ENCODE measurements at places on chromosomes 4 and X.

GRCh38 chr4:38002451-38003071 lies 42.4 kb downstream of the PTTG2 start:
- DNase-seq: no peak

DNA sequence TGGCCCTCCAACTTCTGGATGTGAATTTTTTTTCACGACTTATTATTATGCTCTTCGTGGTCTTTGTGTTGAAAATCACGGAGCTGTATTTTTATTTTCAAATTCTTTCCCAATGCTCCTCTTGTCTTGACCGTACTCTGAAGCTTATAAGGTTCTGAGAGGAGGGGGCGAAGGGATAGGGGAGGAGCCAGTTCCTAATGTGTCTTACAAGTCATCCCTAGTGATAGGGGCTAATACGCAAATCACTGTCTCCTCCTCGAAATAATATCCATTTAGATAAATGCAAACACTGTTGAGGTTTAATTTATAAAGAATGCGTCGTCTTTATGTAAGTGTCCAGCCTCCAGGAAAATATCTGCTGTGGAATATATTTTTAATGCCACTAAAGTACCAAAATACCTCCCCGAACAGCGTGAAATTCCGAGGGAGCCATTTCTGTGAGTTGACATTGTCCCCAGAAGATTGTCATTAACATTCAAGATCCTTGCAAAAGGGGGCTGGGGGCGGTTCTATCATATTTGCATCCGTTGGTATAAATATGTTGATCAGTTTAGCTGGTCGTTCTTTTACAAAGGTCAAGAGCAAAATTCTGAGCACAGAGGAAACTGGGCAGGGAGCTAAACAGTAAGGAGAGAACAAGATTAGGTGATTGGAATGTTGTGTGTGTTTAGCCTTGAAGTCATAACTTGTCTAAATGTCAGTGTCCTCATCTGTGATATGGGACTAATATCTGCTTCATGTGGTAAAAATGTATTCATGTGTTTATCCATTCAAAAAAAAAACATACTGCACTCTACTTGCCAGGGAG lies 3.7 kb upstream of the FAT1 start:
- no peak for DNase-seq

- no peak for DNase-seq
Measured at GRCh38 chr4:576245-576821, at the start of gene TMEM271. TSS of gene TMEM271 (minus strand) at chr4:576295. CDS start at chr4:576062, 233 bp downstream.

GRCh38 chr4:176193126-176193525 lies 2.3 kb downstream of the SPATA4 start:
- DNase-seq: no peak

GRCh38 chr4:7912826-7913225 lies 26.8 kb downstream of the AFAP1 start:
- DNase-seq: no peak

GRCh38 chr4:185082561-185082960 lies 60.5 kb upstream of the SLC25A4 start:
- DNase-seq: no peak

GRCh38 chr4:187209921-187210613 lies 486.4 kb upstream of the FAT1 start:
- no peak for DNase-seq

- DNase-seq: no peak
Measured at GRCh38 chr4:184821242-184821641, 4.5 kb downstream of the ACSL1 start.

DNA sequence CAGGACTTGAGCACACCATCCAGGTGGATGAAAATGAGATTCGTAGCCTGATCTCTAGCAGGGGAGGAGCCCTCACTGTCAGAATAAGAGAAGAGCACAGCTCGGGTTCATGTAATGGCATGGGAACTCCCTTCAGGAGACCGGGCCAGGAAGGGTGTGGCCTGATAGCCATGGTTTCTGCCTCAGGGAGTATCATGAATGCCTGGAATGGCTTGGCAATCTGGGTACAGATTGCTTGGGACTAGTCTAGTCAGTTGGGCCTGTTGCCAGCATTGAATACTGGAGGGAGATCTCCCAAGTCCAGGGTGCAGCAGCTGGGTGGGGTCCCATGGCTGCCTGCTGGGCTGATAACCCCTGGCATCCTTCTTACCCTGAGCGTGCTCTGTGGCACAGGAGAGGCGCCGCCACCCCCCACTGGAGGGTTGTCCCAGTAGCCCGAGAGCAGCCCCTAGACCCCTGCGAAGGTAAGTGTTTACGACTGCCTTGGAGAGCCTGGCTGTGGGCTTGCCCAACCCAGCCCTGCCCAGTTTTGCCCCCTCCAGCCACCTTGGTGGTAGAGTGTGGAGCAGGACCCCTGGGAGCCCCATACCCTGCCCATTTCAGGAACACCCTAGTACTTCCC lies 298.8 kb downstream of the TEX13A start:
- no peak for DNase-seq

- DNase-seq: no peak
Measured at GRCh38 chr4:169416997-169417396, 146.2 kb upstream of the SH3RF1 start.

DNA sequence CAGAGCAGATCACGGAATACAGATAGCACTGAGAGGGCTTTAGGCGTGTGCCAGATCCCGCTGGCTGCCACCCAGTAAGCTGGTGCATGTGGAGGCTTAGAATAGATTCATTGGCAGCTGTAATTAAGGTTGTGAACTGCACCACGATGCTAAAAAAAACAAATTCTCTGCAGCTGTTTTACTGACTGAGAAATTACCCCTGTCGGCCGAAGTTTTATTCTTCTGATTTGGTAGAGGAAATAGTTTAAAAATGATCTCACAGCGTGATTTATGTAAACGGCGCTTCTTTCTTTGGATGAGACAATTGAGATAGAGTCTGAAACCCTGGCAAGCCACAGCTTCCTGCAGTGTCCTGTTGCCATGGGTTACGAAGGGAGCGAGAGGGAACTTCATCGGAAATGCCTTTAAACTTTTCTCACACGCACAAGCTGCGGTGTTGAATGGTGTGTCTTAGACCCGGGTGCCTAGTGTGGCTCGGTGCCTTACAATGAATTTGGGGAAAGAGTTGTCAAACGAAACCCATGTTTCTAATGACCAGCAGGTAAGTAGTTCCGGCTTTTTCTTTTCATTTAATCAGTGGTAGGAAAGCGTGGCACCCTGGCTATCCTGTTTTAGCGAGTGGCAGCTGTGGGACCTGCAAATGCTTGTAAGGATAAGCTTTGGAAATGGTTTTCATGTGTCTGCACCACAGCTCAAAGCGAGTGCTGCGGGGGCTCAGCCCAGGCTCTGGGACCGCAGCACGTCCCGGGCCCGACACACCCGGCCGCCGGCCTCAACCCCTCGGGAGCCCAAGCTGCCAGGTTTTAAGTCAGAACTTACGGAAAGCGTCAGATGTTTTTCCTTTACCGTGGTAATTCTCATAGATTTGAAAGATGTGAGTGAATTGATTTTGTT lies 71.7 kb upstream of the HGFAC start:
- DNase-seq: no peak

Data from stimulated activated CD8-positive, alpha-beta memory T cell treated with anti-CD3 and anti-CD28 coated beads, Interleukin-7, amount 100 ng/mL, for 1 hour (primary cell).